ENCODE measurements at places on chromosomes 12 and 14.

GRCh38 chr12:50220363-50220995 is 53.3 kb upstream of the CERS5 start:
- no peak for DNase-seq

GRCh38 chr12:114769634-114770033 is 85.7 kb upstream of the TBX3 start:
- DNase-seq = no peak

- DNase-seq = no peak
Observed at GRCh38 chr14:36268121-36268520, 52.3 kb downstream of the MBIP start.

- DNase-seq = no peak
Observed at GRCh38 chr12:113228394-113229028, 7.2 kb downstream of the TPCN1 start.

DNA sequence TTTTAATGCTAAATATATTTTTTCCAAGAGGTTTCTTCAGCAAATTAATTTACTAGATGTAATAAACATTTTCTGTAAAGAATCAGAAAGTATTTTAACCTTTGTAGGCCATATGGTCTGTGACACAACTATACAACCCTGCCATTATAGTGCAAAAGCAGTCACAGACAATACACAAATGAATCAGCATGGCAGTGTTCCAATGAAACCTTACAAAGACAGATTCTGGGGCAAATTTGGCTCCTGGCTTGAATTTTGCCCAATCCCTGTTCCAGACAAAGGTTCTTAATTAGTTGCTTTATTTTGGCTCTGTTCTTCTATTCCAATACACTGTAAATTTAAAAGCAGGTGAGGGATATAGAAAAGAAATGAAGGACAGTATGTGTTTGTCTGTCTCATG is 352.5 kb downstream of the C12orf50 start:
- no peak for DNase-seq

GRCh38 chr12:5033883-5034282 is 9.8 kb upstream of the KCNA5 start:
- DNase-seq = no peak

GRCh38 chr14:76126076-76126475 is 25.6 kb upstream of the GPATCH2L start:
- DNase-seq = no peak

DNA sequence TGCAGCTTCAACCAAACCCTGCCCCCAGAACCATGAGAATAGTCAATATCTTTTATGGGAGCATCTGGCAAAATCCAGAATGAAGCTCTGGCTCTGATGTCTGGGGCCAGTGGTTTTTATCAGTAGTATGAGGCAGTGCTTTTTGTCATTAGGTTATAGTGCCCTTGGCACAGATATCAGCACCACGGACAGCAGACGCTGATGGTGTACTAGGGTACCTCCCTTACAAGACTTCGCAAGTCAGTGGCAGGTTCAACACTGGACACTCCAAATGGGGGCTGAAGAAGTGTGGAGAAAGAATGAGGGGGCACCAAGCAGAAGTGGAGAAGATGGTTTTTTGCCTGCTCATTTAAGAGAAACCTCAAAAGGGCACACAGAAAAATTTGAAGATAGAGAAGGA is 68.2 kb upstream of the E2F7 start:
- no peak for DNase-seq

DNA sequence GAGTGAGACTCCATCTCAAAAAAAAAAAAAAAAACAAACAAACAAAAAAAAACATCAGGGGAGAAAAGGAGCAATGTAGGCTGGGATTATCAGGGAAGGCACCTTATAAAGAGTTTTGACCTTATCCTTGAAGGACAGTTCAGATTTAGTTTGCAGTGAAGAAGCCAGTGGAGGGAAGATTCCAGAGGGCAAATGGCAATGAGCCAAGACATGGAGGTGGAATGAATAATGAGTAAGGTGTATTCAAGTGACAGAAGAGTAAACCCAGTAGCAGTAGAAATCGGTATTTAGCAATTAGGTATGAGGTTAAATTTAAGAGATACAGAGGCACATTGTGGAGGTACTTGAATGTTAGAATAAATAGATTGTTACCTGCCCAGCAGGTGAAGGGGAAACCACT is 2.2 kb upstream of the DUSP16 start:
- DNase-seq = no peak

- DNase-seq = no peak
Observed at GRCh38 chr14:53528185-53528671, 375.1 kb upstream of the DDHD1 start.

DNA sequence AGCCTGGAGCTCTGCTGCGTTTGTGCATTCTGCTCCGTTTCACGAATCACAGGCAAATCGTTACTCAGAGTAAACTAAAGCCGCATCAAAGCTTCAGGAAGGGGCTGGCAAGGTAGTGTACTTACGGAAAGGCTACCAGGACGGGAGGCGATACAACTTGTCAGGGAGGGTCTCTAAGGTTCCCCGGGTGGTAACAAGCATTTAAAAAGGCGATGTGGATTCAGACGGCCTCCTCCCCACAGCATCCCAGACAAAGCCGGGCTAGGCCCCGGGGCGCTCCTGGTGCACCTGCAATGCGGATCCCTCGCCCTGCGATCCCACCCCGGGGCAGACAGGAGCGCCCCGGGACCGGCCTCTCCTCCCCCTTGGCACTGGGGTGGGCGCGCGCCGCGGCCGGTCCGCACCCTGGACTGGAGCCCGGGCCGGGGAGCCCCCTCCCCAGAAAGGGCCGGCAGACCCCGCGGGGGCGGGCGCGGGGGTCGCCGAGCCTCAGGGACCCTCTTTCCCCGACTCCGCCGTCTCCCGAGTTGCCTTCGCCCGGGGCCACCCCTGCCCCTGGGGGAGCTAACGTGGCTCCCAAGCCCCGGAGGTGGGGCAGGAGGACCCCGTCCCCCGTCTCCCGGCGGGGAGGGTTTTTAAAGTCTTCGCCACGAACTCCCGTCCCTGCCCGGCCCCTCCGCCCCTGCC is 718 bp downstream of the CCDC92 start:
- DNase-seq = peak; percentile 57

GRCh38 chr14:75450381-75451276 is 22.8 kb downstream of the JDP2 start:
- peak; percentile 91 for DNase-seq

All from breast epithelium (tissue), 4 donors.